ENCODE measurements at places on chromosomes 6 and 20. TPM values are rescaled to one million over a fixed set of nuclear protein-coding genes. Genes with fewer than 3 reads are reported as not detected.
A peak's percentile ranks its signal among the peaks of the same experiment; 100 is the strongest.

DNA sequence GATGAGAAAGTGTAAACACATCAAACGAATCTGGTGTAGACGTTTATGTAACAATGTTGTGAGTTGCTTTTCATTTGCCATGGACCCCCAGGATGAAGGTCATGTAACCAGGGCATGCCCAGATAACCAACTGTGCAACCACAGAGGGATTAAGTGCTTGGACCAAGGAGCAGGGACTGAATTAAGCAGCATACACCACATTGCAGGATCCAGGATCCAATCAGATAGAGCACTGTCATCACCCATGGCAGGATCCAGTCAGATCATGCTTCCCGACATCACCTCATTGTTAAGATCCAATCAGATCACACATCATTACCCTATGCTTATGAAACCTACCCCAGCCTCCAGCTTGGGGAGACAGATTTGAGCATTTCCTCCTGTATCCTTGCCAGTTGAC lies 74.3 kb upstream of the RCAN2 start:
- H3K4me1 ChIP-seq = no peaks in the 10 kb centered on the region
- H3K4me3 ChIP-seq = no peak overlapping the region
- H3K36me3 ChIP-seq = no peaks in the 10 kb centered on the region
- DNase-seq = no peak
- peaks cover 3% of the 10 kb centered on the region for H3K27me3 ChIP-seq
- no peak overlapping the region for H3K27ac ChIP-seq

The ENPP5 gene
- 6.1 TPM for total RNA-seq

- no peaks in the 10 kb centered on the region for H3K27me3 ChIP-seq
- H3K27ac ChIP-seq = no peak overlapping the region
- no peaks in the 10 kb centered on the region for H3K36me3 ChIP-seq
- DNase-seq = no peak
- H3K4me1 ChIP-seq = no peaks in the 10 kb centered on the region
- no peak overlapping the region for H3K4me3 ChIP-seq
Measured at GRCh38 chr20:46960536-46960935, 65.9 kb downstream of the EYA2 start.

The GNMT gene
- 2.0 TPM for total RNA-seq

GRCh38 chr6:83954371-83954770 lies 79.2 kb upstream of the MRAP2 start:
- H3K27ac ChIP-seq = no peak overlapping the region
- H3K27me3 ChIP-seq = no peaks in the 10 kb centered on the region
- H3K4me3 ChIP-seq = no peak overlapping the region
- H3K4me1 ChIP-seq = no peaks in the 10 kb centered on the region

- H3K4me1 ChIP-seq = no peaks in the 10 kb centered on the region
- no peak overlapping the region for H3K27ac ChIP-seq
- H3K36me3 ChIP-seq = no peaks in the 10 kb centered on the region
- no peaks in the 10 kb centered on the region for H3K27me3 ChIP-seq
- H3K4me3 ChIP-seq = no peak overlapping the region
Measured at GRCh38 chr6:52352239-52353018, 9.5 kb upstream of the PAQR8 start.

GRCh38 chr6:24827970-24828369 lies 29.3 kb upstream of the ARMH2 start:
- no peaks in the 10 kb centered on the region for H3K27me3 ChIP-seq
- H3K27ac ChIP-seq = no peak overlapping the region
- no peak overlapping the region for H3K4me3 ChIP-seq
- DNase-seq = no peak
- H3K4me1 ChIP-seq = peaks cover 9% of the 10 kb centered on the region
- H3K36me3 ChIP-seq = no peaks in the 10 kb centered on the region

The HSPA1L gene
- total RNA-seq = 3.4 TPM

The PCK1 gene
- total RNA-seq = 5.5 TPM

DNA sequence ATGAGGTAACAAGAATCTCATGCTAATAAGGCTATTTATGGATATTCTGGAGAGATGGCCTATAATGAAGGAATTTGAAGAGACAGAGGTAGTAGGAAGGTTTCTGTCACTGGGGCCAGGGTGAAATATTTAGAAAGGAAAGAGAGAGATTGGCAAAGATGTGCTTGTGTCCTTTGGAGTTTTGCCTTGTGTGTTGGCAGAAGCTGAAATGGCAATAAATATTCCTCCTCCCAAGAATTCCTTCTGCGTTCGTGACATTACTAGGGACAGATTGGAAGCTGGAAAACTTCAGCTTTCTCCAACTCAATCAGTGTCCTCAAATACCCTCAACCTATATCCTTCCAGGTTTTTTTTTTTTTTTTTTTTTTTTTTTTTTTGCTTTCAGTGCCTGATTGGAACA lies 6.3 kb downstream of the SAMD5 start:
- no peak for DNase-seq
- peaks cover under 1% of the 10 kb centered on the region for H3K4me1 ChIP-seq
- H3K27me3 ChIP-seq = no peaks in the 10 kb centered on the region

GRCh38 chr6:136822046-136822375 lies 381 bp upstream of the PEX7 start:
- peak overlapping the region; percentile 79 for H3K4me3 ChIP-seq
- H3K27ac ChIP-seq = peak overlapping the region; percentile 90
- no peaks in the 10 kb centered on the region for H3K27me3 ChIP-seq
- no peaks in the 10 kb centered on the region for H3K4me1 ChIP-seq
- H3K36me3 ChIP-seq = no peaks in the 10 kb centered on the region

The REV3L gene
- 35.2 TPM for total RNA-seq

DNA sequence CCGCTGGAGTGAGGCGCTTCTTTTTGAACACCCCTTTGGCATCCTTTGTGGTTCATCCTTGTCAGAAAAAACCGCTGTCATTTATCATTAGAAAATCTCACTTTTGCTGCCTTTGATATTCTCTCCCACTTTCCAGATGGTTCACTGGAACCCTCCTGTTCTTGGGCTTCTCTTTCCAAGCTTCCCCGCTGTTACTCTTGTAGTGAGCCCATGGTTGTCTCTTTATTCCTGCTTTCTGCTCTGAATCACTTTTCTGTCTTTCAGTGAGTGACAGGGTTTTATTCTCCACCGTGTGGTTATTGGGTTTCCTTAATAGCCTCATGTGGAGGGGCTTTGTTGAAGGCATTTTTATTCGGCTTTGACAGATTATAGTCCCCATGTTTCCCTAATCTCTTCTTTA lies 117.0 kb downstream of the FARS2 start:
- no peaks in the 10 kb centered on the region for H3K36me3 ChIP-seq
- H3K4me1 ChIP-seq = no peaks in the 10 kb centered on the region
- no peak for DNase-seq
- no peaks in the 10 kb centered on the region for H3K27me3 ChIP-seq
- no peak overlapping the region for H3K27ac ChIP-seq

DNA sequence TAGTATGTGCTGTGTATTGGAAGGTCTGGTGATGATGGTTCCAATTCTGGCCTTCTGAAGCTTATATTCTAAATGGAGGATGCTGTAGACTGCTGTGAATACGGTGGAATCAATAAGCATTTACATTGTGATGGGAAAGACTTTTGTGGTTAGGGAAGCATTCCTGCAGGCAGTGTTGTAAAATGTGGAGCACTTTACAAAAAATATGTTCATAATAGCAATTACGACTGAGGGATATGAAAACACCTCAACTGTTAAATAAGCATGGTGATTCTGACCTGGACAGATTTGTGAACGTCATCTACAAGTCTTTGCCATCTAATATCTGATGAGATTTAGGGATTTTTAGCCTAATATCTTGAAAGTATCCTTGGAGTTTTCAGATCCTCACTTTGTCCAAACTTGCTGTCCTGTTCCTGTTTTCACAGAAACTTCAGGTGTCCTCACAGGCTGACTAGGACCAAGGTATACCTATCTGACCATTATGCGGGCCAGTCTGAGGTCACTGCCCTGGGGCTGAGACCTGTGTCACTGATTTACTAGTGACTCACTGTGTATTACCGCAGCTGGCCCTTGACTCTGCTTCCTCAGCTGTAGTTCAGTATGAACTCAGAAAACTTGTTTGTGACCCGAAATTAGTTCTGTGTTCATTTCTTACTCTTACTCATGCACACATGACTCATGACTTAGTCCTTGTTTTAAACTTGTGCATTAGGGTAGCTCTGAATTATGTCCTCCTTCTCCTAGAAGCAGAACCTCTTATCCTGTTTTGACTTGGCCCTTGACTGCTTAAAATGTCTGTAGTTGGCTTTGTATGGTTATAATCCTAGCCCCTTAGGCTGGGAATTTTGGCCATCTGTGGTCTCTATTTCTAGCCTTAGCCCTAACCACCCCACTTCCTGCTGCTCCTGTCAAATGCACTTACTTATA lies 343.0 kb downstream of the CDKAL1 start:
- no peak for DNase-seq
- H3K4me1 ChIP-seq = peaks cover 4% of the 10 kb centered on the region
- no peaks in the 10 kb centered on the region for H3K27me3 ChIP-seq
- H3K27ac ChIP-seq = no peak overlapping the region
- H3K4me3 ChIP-seq = no peak overlapping the region

DNA sequence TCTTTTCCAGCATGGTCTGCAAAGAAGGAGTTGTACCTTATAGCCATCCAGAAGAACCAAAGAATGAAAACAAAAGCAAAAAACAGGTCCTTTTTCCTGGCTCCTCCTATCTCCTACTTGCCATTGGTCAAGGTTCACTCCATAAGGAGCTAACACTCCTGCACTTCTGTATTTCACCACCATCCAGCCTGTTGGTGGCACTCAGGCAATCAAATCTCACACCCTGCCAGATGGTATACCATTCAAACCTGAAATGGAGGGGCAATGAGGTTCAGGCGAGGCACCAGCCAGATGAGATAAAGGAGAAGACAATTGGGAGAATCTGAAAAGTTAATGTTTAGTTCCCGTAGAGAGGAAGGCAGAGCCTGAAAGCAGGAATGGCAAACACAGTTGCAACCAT lies 203.8 kb downstream of the ALDH8A1 start:
- H3K27me3 ChIP-seq = no peaks in the 10 kb centered on the region
- H3K27ac ChIP-seq = no peak overlapping the region
- no peaks in the 10 kb centered on the region for H3K4me1 ChIP-seq
- no peak overlapping the region for H3K4me3 ChIP-seq
- DNase-seq = no peak

DNA sequence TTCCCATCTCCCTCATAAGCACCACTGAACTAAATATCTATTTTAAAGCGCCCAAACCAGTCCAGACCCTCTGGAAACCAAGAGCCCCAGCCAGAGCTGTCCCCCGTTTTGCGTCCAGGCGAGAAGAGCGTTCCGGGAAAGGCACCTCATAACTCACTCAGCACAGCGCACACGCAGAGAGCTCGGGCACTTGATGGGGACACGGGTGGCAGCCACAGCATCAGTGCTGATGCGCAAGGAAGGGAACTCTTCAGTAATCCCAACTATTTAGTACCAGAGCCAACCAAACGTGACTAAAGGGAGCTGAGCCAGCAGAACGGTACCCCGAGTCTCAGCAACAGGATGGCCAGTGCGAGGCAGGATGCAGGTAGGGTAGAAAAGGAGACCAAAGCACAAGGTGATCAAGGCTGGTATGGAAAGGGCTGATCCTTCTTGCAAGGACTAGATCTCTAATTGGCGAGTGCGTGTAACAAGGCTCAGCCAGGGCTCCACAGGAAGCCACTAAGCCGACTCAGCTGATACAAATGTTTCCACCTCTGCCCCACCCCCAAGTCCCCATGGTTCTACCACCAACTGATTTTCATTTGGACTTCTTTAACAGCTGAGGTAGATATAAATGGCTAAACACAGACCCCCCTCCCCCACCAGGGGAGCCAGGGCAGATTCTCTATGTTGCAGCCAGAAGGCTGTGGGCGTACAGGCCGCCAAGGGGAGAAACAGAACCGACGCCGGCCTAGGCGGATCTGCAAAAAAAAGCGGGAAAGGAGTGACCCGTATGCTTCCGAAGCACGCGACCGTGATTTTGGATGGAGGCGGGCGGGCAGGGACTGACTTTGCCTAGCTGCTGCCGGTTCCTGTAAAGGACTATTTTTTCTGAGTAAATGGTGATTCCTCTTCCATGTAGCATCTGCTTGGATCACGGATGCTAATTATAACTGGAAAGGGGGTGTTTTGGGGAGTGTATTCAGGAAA lies 183.5 kb upstream of the COL21A1 start:
- no peak overlapping the region for H3K27ac ChIP-seq
- H3K36me3 ChIP-seq = no peaks in the 10 kb centered on the region
- no peaks in the 10 kb centered on the region for H3K4me1 ChIP-seq
- H3K4me3 ChIP-seq = no peak overlapping the region
- H3K27me3 ChIP-seq = no peaks in the 10 kb centered on the region
- no peak for DNase-seq

The TMEM200A gene
- total RNA-seq = 8.2 TPM

DNA sequence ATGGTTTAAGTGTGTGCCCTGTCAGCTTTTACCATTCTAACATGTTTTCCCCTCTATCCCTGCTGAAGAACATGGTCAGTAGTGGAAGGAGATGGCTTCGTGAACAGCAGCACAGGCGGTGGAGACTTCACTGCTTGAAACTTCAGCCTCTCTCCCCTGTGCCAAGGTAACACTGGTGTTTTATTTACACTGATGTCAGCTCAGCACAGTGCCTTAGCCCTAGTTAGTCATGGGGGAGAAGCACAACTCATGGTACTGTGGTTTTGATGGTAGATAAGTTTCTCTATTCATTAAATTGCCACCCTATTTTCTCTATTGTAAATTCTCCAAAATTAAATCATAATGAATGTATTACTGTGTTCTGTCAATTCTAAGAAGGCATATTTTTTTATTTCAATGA lies 56.6 kb downstream of the MTHFD1L start:
- H3K4me1 ChIP-seq = peaks cover 13% of the 10 kb centered on the region
- no peak for DNase-seq
- no peaks in the 10 kb centered on the region for H3K27me3 ChIP-seq
- no peak overlapping the region for H3K27ac ChIP-seq
- H3K4me3 ChIP-seq = no peak overlapping the region

The KCNK5 gene
- 7.9 TPM for total RNA-seq

The ABHD16B gene
- total RNA-seq = not detected

- H3K4me3 ChIP-seq = no peak overlapping the region
- DNase-seq = peak; percentile 34
- no peaks in the 10 kb centered on the region for H3K27me3 ChIP-seq
- no peaks in the 10 kb centered on the region for H3K36me3 ChIP-seq
- H3K4me1 ChIP-seq = peaks cover 12% of the 10 kb centered on the region
- no peak overlapping the region for H3K27ac ChIP-seq
Measured at GRCh38 chr20:48329676-48330664, 497.8 kb downstream of the PREX1 start.

GRCh38 chr6:134766497-134766896 lies 183.4 kb downstream of the ALDH8A1 start:
- no peaks in the 10 kb centered on the region for H3K27me3 ChIP-seq
- H3K4me3 ChIP-seq = no peak overlapping the region
- no peak for DNase-seq
- H3K36me3 ChIP-seq = no peaks in the 10 kb centered on the region
- no peaks in the 10 kb centered on the region for H3K4me1 ChIP-seq

GRCh38 chr6:55980627-55981211 lies 105.3 kb upstream of the BMP5 start:
- DNase-seq = no peak
- H3K27me3 ChIP-seq = no peaks in the 10 kb centered on the region
- no peaks in the 10 kb centered on the region for H3K36me3 ChIP-seq
- H3K4me1 ChIP-seq = no peaks in the 10 kb centered on the region

- no peak for DNase-seq
- H3K4me1 ChIP-seq = peaks cover 4% of the 10 kb centered on the region
- no peak overlapping the region for H3K4me3 ChIP-seq
- H3K27me3 ChIP-seq = no peaks in the 10 kb centered on the region
- H3K36me3 ChIP-seq = no peaks in the 10 kb centered on the region
Measured at GRCh38 chr6:112033791-112034615, 19.9 kb upstream of the CCN6 start.

The NOX3 gene
- total RNA-seq = not detected

GRCh38 chr20:41482647-41483552 lies 116.3 kb upstream of the EMILIN3 start:
- DNase-seq = no peak
- H3K36me3 ChIP-seq = no peaks in the 10 kb centered on the region
- no peaks in the 10 kb centered on the region for H3K4me1 ChIP-seq
- H3K27ac ChIP-seq = no peak overlapping the region

The EFCAB8 gene
- total RNA-seq = not detected

The SUPT3H gene
- 16.2 TPM for total RNA-seq

The LRRC1 gene
- total RNA-seq = 5.8 TPM

The RBBP8NL gene
- 0.32 TPM for total RNA-seq
